NCI-H187 treated with DMSO at 0.1 percent for 48 hours (cell line): ENCODE measurements at places on chromosomes 6 and 20.
A peak's percentile ranks its signal among the peaks of the same experiment; 100 is the strongest.

DNA sequence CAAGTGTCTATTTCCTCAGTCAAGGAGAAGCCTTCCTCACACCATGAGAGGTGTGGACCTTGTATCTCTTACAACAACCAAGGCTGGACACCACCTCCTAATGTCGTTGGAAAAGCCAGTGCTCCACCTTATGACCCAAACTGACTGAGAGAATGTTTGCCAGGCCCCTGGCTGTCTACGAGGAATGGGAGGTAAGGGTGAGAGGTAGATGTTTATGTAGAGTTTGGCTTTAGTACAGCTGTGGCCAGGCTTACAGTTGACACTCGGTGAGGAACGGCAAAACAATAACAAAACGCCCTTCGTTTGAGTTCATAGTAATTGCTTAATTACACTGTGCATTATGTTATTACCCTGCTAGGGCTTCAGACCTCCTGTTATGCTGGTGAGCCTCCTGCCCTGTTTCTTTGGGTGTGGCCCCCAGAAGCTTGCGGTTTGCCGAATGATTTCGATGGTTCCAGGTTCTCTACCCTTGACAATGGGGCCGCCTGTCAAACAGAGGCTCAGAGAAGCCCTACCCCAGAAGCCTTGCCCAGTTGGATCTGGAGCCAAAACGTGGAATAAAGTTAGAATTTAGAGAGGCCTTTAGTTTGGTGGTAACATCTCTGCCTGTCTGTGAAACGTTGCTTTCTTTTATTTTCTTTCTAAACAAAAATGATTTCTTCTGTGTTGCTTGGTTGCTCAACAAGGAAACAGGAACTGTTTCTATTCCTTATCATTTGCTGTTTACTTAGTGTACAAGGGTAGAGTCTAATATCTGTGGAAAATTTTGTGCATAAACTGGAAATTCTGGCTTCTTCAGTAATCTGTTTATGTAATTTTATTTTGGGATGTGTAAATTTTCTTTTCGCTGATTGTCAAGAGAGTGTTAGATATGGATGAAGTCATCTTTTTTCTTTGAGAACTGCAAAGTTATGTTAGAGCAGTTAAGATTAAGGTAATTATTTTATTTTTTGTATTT lies 60.4 kb upstream of the FOXQ1 start:
- DNase-seq = no peak

DNA sequence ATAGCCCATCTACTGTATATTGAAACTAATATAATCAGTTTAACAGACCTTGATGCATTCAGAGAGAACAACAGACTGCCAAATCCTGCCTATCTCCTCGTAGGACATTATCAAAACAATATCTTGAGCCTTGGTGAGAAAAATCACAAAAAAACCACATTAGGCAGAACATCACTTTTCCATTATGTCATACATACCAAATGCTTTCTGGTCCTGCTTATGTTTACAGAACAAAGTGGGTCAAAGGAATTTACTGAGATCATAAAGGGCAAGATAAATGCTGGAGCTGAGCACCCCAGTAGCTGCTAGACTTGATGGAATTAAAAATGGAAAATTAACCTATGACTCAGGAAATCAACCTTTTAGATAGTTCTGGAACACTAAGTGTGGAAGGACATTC lies 195.3 kb upstream of the KCNK16 start:
- DNase-seq = no peak

GRCh38 chr6:129920103-129920798 lies 59.1 kb upstream of the TMEM244 start:
- DNase-seq = no peak

DNA sequence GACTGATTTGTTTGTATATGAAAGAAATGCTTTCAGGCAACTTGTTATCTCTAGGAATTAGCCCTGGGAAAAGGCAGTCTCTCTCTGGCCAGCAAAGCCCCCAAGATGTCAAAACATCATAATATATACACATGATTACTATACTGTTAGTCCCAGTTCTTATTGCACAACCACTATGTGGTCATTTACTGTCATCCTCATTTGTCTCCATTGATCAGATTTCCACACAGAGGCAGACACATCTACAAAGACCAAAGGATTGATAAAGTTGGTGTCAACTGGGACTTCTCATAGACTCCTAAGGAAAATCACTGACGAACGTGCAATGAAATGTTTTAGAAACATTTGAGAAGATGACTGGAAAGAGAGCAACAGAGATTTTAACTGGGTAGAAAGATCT lies 71.9 kb upstream of the POPDC3 start:
- DNase-seq = no peak

DNA sequence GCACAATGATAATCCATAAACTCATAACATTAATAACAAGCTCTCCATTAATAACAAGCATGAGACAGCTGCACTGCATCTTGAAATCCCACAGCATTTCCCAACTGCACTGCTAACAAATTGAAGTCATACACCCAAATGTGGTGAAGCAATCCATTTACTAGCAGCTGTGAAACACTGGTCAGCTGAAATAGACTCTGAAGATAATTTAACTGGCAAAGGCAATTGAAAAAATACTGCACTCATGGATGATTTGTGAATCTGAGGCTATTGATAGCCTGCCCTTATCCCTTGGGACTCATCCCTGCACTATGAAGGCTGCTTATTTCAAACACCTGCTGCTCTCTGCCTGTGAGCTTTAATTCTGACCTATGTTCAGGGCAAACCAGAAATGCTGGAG lies 49.1 kb upstream of the PLCB1 start:
- DNase-seq = peak; percentile 82

DNA sequence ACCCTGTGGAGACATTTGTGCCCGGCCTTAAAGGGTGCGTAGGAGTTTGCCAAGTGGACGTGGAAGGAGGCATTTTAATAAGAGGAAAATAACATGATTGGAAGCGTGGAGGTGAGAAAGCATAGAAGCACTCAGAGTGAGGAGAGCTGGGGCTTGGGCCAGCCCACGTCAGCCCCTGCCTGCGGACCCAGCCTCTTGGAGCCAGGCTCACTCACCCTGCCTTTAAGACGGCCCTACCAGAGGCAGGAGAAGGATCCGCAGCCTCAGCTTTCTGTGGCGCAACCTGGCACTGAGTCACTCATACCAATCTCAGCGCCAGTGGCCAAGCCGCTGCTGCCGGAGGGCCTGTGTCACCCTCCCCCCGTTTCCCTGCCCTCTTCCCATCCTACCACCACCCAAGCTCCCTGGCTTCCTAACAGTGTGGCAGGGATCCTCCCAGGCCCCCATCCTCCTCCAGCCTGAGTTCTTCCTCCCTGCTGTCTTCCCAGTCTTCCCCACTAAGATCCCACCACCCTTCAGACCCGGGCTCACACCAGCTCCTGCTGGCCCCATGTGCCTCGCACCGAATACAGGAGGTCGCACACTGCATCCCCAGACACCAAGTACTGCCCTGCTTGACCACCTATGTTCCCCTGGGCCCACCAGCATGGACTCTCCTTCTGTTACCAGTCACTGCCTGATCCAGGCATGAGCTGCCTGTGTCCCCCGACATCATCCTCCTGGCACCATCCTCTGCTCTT lies 285.2 kb downstream of the UST start:
- no peak for DNase-seq

- no peak for DNase-seq
These were observed 233.3 kb downstream of the SYNDIG1 start for GRCh38 chr20:24702501-24703283.

GRCh38 chr6:158536891-158537798 lies 22.7 kb upstream of the TMEM181 start:
- no peak for DNase-seq
